MCF 10A (cell line): ENCODE measurements at places on chromosomes 1 and 21. TPM values are rescaled to one million over a fixed set of nuclear protein-coding genes. Genes with fewer than 3 reads are reported as not detected.

- peak; percentile 49 for DNase-seq
Observed at GRCh38 chr1:46526691-46527291, 24.7 kb downstream of the KNCN start.

The SLC2A5 gene
- total RNA-seq, result 0.39 and 0.61 TPM in 2 replicates

DNA sequence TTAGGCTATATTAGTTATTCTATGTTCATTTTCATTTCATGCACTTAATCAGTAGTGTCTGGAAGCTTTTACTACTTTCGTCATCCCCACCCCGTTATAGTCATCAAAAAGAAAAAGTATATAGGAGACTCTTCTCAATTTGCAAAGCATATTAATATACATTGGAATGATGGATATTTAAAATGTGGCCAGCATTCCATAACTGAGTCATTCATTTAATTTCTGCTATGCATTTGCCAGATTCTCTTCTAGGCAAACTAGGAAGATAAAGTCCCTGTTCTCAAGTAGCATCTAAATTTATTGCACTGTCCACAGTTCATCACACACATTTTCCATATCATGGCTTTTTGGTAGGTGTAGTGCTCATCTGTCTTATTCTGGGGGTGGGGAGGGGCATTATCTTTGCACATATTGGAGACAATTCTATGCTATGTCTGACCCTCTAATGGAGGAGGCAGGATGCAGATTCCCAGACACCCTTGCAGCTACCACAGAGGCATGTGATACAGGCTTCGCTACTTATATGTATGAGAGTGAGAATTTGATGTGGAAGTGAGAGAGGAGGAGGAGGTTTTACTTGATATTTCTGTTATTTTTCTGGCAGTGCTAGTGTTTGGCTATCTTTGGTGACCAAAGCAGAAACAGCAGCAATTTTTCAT, 125.8 kb downstream of the CTH start:
- DNase-seq, result no peak

- DNase-seq, result no peak
Observed at GRCh38 chr1:153767519-153767918, 7.7 kb upstream of the SLC27A3 start.

DNA sequence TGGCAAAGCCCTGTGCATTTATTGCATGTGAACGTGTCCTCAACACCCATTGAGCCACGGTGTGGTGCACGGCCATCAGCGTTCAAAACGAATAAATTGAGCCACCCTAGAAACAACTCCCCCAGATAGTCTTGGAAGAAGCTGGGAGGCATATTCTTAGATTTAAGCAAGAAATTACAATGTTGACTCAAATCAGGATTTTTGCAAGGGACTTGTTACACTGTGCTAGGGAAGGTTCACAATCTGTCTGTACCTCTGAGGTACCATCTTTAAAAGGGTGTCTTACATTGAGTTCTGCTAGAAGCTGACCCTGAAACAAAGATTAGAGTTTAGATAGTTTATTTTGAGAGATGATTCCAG, 16.2 kb downstream of the CD247 start:
- no peak for DNase-seq

DNA sequence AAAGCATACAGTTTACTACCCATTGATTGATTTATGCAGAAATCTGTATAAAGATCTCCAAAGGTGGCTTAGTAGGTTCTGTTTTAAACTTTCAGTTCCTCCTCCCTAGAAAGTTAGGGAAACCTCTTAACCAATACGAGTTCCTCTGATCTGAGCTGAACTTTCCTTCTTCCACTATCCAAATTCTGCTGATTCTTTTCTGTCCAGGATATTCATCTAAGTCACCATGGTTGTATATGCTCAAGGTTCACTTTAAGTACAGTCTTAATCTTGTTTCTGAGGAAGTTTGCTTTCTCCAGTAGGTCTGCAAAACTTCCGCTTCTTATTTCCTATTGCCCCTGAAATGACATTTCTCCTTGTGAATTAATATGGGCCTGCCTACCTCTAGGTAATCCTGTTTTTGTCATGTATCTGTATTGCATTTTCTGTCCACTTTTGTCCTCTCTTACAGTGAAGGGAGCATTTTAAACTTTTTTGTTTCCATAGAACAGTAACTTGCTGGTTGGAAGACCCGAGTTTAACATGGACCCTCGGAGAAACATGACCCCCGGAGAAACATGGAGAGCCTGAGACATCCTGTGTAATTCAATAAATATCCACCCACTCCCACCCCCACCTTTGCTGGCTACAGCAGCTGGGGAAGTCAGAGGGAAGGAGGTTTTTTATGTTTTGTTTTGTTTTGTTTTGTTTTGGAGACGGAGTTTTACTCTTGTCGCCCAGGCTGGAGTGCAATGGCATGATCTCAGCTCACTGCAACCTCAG, 16.7 kb upstream of the TUT4 start:
- DNase-seq, result no peak

The HES5 gene
- total RNA-seq, result not detected in 2 replicates

The MTARC2 gene
- 3.6 and 5.2 TPM in 2 replicates for total RNA-seq

GRCh38 chr1:231184891-231185290, 23.0 kb downstream of the TRIM67 start:
- DNase-seq, result no peak

The GRIK1 gene
- total RNA-seq, result not detected in 2 replicates

DNA sequence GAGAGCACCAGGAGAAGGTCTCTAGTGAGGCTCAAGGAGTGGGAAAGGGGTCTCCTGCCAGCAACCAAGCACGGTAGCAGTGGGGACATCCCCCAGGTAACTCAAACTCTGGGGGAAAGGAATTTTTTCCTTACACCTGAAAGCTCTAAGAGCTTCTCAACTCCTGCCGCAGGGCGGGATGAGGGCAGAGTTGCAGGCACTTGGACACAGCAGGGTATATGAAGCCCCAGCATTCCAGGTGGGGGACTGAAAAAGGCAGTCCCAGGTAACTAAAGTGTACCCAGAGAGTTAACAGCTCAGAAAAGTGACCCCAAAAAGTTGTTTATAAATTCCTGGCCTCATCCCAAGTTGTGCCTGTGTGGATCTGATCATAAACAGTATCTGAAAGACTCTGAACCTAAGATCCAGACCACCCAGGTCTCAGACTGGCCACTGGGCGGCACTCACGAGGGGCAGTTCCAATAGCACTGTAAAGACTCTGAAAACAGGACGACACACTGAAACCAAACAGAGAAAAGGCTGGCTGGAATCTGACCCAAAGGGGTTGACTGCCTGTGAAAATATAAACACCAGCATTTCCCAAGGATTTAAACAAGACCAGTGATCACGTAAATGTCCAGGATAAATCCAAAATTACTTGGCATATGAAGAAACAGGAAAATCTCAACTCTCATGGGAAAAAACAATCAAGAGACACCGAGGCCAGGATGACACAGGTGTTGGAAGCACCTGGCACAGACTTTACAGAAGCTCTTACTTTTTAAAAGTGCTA, 47.5 kb downstream of the HSF2BP start:
- peak; percentile 79 for DNase-seq

The PDZK1IP1 gene
- total RNA-seq, result 17.9 and 19.6 TPM in 2 replicates

GRCh38 chr1:98331243-98331642, 330.3 kb upstream of the SNX7 start:
- no peak for DNase-seq

The POFUT2 gene
- total RNA-seq, result 25.2 and 31.3 TPM in 2 replicates

DNA sequence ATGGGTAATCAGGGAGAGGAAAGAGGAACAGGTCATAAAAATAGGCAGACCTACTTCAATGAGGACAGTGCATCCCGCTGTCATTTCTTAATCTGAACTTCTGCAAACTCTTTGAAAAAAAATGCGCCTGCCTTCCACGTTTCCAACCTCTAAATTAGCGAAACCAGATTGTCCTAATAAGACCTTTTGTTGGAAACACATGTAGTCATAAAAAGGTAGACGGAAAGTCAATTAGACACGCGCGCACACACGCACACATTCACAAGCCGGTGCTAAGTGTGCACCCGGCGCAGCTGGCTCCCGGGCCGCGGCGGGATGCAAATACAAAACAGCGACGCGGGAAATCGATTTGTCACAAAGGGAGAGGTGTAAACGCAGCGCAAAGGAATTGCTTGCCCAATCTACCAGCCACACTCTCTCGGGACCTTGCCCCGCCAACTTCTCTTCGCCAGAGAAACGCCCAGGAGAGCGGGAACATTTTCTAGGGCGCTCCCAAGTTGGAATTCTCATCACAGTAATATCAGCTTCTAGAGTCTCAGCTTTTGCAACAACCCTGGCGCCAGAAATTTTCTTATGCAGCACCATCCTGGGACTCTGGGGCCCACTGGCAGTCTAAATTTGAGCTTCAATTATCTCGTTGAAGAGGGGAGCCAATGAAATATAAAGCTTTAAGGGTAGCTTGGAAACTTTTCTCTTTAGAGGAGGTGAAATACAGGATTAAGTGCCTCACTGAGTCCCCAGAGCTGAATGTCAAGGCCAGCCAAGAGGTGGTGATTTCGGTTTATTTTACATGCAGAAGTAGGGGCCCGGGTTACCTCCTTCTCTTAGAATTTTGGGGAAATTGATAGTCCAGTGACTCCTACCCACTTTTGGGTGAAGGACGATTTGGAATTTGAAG, 4.5 kb downstream of the PRRX1 start:
- DNase-seq, result no peak

The SPOCD1 gene
- 0.47 and 0.59 TPM in 2 replicates for total RNA-seq

- DNase-seq, result no peak
Observed at GRCh38 chr1:236706183-236706582, 19.9 kb downstream of the ACTN2 start.

GRCh38 chr1:154546264-154547063, 12.0 kb downstream of the UBE2Q1 start:
- peak; percentile 83 for DNase-seq

- peak; percentile 81 for DNase-seq
Observed at GRCh38 chr21:41167348-41168342, at the start of gene BACE2. Gene BACE2 (plus strand): TSS chr21:41168160. CDS start chr21:41168264, 104 bp downstream.

DNA sequence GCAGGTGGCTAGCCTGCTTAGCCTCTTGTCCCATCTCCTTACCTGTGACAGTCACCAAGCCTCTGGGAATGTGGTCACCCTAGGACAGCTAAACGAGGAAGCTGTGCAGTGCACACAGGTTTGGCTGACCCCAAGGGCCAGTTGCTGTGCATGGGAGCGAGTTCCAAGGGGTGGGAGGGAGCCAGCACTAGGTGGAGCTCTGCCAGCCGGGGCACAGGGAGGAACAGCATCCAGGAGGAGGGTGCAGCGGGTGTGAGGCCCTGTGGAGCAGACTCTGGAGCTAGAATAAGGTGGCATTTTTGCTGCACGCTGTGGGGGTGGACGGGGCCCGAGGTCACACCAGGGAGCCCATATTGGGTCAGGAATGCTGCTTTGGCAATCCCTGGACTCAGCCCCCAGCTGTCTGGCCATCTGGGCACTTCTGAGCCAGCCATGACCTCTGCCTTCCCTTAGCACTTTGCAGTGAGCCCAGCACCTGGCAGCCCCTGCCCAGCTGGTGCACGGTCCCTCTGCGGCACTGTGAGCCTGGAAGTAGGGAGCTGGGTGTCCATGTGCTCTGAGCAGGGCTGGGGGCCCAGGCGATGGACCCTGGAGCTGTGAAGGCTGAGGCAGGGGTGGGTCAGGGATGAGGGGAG, 8.7 kb downstream of the PDXK start:
- peak; percentile 57 for DNase-seq

DNA sequence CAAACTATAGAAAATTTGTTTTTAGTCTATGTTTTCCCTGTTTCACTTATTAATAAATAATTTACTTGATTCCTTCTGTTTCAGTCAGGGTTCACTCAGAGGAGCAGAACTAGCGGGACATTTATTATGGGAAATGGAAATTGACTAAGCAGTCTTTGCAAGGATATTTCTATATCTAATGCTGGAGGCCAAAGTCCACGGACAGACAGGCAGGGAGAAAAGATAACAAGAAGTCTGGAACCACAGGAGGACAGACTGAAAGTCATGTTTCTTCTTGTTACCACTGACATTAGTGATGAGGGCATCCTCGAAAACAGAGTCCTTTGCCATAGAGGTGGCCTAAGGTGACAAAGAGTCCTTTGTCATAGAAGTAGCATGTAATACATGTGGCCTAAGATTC, 744.5 kb upstream of the TMPRSS15 start:
- no peak for DNase-seq

DNA sequence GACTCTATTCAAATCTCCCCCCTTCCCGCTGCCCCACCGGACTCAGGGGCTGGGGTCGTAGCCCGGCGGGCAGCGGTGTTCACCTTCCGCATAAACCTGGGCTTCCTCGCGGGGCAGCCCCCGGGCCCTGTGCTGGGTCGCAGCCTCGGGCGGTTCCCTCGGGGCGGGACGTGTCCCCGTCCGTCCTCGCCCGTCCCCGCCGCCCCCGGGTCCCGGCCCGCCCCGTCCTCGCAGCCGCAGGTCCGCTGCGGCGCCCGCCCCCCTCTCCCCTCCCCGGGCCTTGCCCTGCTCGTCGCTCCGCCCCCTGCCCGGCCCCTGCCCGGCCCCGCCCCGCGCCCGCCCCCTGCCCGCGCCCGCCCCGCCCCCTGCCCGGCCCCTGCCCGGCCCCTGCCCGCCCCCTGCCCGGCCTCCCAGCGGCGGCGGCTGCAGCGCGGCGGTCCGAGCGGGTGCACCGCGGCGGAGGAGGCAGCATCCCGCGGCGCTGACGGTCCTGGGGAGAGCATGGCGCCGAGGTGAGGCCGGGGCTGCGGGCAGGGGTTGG, at the start of gene COL18A1:
Gene COL18A1, plus strand, starts transcription at position 436 of the 541 bp plus-strand sequence. Its CDS starts 66 bp downstream, at position 502.
- peak; percentile 25 for DNase-seq

- DNase-seq, result peak; percentile 75
Observed at GRCh38 chr1:197776351-197777105, 1.2 kb upstream of the DENND1B start.

- no peak for DNase-seq
Observed at GRCh38 chr1:183827801-183828200, 22.9 kb downstream of the RGL1 start.

DNA sequence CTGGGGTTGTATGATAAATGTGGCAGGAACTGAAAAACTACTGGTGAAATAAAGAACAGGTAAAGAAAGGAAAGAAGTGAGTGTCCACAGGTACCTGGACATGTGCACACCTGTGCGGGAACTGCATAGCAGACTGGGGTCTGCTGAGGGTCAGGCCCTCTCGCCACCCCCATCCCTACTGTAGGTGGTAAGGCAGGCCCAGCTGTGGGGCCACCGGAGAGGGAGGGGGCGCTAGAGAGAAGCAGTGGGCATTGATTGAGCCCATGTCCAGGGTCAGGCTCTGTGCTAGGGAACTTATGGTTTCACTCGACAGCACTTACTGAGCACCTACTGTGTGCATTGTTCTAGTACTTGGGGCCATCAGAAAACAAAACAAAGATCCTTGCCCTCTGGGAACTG, 400.5 kb downstream of the MATN1 start:
- peak; percentile 5 for DNase-seq

DNA sequence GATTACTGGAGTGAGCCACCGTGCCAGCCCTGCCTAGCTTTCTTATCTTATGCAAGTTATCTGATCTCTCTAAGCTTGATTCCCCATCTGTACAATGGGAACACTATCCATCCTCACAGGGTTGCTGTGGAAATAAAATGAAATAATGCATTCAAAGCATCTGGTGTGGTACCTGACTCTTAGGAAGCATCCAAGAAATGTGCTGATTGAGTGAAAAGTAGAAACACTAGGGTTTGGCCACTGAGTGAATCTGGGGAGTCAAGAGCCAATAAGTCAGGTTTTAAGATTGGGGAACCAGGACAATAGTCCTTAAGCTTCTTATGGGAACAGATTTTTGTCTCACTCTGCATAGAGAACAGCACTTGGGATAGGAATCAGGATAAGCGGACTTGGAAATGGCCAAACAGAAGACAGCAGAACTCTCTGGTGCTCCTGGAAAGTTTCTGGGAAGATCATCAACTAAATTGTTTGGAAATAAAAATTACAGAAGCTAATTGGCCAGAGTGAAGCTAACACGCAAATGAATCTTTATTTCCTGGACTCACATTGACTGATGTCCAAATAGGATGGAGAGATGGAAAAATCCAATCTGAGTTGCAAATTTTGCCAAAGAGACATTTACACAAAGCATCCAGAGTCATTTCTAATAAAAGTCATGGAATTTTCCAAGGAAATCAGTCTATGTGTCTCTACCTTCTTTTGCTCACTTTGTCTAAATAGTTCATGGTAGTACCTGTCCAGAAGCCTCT, 3.3 kb downstream of the PAFAH2 start:
- no peak for DNase-seq
